ENCODE measurements at places on chromosomes 3 and 15. TPM values are rescaled to one million over a fixed set of nuclear protein-coding genes. Genes with fewer than 3 reads are reported as not detected.

The ANKUB1 gene
- total RNA-seq = not detected

The ADAMTS17 gene
- 2.2 TPM for total RNA-seq

The LACTB gene
- 17.6 TPM for total RNA-seq

The STRA6 gene
- 2.0 TPM for total RNA-seq

The MNS1 gene
- total RNA-seq = 5.6 TPM

The TUBGCP4 gene
- 12.9 TPM for total RNA-seq

The GNAT1 gene
- total RNA-seq = not detected

The SHC4 gene
- total RNA-seq = 0.50 TPM

The BTLA gene
- total RNA-seq = 3.2 TPM

The KIF7 gene
- 4.2 TPM for total RNA-seq

The NR2E3 gene
- total RNA-seq = 0.19 TPM

The LRRN1 gene
- total RNA-seq = 1.4 TPM

The CHL1 gene
- 109 TPM for total RNA-seq

DNA sequence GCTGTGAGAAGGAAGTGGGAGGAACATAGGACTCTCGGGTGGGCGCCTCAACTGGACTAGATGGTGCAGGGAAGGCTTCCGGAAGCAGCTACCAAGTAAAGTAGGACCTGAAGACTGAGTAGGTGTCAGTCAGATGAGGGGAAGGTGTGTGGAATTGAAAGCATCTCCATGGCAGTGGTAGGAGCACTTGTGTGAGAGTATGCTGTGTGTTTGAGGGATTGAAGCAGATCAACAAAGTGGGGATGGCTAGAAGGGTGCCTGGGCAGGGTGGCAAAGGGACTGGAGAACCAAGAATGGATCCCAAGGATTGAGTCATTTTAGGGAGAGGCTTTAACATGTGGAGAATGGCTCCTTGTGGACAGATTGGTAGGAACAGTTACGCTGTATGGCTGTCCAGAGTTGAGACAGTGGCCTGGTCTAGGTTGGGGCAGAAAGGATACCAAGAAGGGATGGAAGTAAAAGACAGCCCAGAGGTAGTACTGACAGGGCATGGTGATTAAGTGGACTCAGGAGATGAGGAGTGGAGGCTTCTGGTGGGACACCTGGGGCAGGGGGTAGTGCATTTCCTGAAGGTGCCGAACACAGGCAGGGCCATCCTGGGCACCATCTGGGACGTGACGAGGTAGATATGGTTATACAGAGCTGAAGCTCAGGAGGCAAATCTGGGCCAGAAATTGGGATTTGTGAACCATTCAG lies 1.5 kb downstream of the UQCC5 start:
- no peak for DNase-seq

DNA sequence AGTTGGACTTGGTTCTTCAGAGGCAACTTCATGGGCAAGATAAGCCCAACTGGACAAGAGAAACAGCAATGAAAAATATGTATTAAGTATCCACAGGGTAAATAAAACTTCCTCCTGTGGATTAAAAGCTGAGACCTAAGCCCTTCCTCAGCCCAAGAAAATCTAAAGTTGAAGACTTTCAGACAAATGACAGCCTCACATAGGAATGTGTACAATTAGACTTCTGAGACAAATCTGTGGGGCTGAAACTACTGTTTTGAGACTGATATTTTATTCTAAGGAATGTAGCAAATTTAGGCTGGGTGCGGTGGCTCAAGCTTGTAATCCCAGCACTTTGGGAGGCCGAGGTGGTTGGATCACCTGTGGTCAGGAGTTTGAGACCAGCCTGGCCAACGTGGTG lies 74.2 kb upstream of the IL12A start:
- no peak for DNase-seq

- DNase-seq = peak; percentile 58
These were observed 29.9 kb downstream of the MBNL1 start for GRCh38 chr3:152298393-152299248.

GRCh38 chr3:4523710-4524698 lies 30.9 kb downstream of the ITPR1 start:
- DNase-seq = no peak

DNA sequence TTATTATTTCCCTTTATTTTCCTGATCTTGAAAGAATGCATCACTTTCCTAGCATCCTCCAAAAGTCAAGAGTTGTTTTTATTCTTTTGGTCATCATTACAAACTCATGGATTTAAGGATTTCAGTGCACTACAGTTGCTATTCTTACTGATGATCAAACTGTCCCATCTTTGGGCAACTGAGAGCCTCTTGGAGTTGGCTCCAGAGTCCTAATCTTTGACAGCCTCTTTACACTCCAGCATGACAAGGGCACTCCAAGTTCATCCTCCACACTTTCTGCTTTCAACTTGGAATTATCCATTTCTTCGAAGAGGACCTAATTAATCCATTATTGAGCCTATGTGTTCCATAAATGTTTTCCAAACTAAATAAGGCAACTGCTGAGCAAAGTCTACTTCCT lies 5.7 kb downstream of the UACA start:
- no peak for DNase-seq

DNA sequence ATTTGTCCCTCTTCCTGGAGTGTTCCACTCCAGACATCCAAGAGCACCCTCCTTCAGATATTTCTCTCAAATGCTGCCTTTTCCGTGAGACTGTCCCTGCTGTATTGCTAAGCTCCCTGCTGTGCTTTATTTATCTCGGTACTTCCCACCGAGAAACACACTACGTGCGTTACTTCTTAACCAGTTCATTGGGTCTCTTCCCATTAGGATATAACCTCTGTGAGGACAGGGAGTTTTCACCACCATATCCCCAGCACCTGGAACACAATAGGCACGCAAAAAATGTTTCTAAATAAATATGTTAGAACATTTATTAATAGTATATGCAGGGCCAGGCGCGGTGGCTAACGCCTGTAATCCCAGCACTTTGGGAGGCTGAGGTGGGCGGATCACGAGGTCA lies 308.7 kb upstream of the IL12A start:
- no peak for DNase-seq

DNA sequence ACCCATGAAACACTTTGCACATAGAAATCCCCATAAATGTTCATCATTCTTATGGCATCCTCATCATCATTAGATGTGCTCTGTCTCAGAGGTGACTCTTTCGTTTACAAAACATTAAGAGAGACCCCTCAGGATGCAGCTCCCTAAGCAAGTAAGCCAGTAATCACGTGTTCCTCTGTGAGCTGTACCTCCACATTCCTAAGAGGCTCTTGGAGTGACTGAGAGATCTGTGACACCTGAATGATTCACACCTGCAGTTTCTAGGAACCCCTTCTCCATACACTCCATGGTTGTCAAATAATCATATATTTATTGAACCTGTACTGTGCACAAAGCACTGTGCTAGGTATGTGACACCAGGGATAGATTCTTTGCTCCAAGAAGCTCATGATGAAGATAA lies 602.4 kb downstream of the UNC13C start:
- DNase-seq = no peak

DNA sequence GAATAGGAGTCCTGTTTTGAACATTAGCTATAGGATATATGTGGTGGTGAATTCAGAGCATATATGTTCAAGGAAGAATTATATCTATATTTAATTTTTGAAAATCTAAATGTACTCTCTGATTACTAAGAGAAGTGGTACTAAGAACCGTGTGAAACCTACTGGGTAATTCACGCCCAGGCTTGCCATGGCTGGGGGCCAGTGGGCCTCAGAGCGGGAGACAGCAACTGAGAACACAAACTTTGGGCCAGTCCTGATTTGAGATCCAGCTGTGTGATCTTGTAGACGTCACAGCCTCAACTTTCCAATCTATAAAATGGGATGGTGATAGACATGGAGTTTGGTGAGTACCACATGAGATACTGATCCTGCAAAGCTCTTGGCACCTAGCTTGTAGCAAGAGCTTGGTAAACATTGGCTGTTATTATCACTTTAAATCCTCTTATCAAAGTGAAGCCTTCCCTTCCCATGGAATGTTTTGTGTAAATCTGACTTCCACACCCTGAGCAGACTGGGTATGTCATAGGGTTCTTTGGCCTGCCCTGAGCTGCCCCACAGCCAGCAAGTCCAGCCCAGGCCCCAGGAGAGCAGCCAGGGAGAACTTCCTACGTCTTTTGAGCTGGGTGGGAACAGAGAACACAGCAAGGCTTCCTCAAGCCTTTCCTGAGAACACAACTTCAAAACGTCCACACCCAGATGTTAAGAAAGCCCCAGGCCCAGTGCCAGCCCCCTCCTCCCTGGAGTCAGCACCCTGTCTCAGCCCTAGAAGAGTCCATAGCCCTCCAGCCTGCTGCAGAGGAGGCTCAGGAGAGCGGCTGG lies 8.2 kb upstream of the PAQR5 start:
- no peak for DNase-seq

GRCh38 chr3:128080323-128081080 lies 28.3 kb downstream of the SEC61A1 start:
- no peak for DNase-seq

DNA sequence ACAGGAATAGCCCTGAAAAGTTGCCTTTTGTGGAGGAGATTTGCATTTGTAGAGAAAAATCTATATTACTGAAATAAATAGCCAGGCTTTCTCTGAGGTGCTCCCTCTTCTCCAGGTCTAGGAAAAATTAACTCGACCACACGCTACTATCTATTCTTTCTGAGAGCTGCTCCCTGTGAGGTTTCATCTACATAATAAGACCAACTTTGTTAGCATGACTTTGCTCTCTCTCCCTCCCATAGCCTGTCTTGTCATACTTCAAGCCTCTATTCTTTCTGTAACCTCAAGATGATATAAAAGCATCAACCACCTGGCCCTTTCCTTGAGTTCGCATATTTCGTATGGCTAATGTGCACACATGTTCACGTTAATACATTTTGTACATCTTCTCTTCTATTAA lies 75.8 kb upstream of the STRIT1 start:
- DNase-seq = no peak

GRCh38 chr15:56538901-56539545 lies 74.1 kb upstream of the MNS1 start:
- DNase-seq = no peak

DNA sequence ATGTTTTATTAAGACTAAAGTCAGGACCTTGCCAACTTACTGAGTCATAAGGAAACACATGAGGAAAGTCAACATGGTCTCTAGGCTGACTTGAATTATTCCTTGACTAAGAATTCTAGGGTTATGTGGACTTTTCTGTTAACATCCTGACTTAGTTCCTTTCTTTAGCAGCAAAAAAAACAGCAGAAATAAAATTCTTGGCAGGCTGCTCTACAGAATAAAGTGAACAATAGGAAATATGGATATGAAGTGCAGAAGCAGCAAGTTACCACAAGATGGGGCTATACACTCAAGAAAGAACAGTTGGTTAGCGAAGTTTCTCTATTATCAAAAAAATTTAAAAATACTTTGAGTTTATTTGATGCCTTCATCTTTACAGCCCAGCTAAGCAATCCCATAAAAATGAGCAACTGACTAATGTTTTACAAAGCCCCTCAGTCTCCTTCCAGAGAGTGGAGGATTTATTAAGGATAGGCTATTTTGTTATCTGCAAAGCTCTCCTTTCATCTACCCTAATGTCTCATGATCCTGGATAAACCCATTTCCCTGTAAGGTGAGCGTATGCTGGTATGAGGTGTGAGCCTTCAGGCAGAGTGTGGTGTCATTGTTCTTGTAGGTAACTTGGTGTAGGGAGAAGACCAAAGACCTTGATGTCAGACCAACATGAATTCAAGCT lies 23.1 kb upstream of the MCCC1 start:
- no peak for DNase-seq

GRCh38 chr15:38130740-38131498 lies 121.7 kb upstream of the SPRED1 start:
- peak; percentile 25 for DNase-seq
